GM23248 (cell line): ENCODE measurements at places on chromosomes 2 and 18. TPM values are rescaled to one million over a fixed set of nuclear protein-coding genes. Genes with fewer than 3 reads are reported as not detected.

GNAL gene
- total RNA-seq, result 0.25 and 3.0 TPM in 2 replicates

- no peaks in the 10 kb centered on the region for H3K27me3 ChIP-seq
- no peak overlapping the region for H3K4me3 ChIP-seq
- DNase-seq, result no peak
- H3K36me3 ChIP-seq, result no peaks in the 10 kb centered on the region
These were observed 148.0 kb upstream of the KCTD1 start for GRCh38 chr18:26696308-26696707.

- no peaks in the 10 kb centered on the region for H3K36me3 ChIP-seq
- no peaks in the 10 kb centered on the region for H3K27me3 ChIP-seq
- no peak overlapping the region for H3K4me3 ChIP-seq
- DNase-seq, result no peak
These were observed 25.6 kb downstream of the BCL2 start for GRCh38 chr18:63293935-63294334.

- H3K4me3 ChIP-seq, result no peak overlapping the region
- no peaks in the 10 kb centered on the region for H3K27me3 ChIP-seq
- no peak overlapping the region for H3K27ac ChIP-seq
- DNase-seq, result no peak
- peaks cover 12% of the 10 kb centered on the region; the same call in 1 of the 2 replicates for H3K4me1 ChIP-seq
These were observed 148.1 kb downstream of the SLC8A1 start for GRCh38 chr2:40303746-40304145.

DOK1 gene
- 32.2 and 40.3 TPM in 2 replicates for total RNA-seq

FN1 gene
- 33,406 and 36,331 TPM in 2 replicates for total RNA-seq

GRCh38 chr2:73855526-73855925, 26.8 kb downstream of the STAMBP start:
- H3K27me3 ChIP-seq, result no peaks in the 10 kb centered on the region
- no peak overlapping the region for H3K4me3 ChIP-seq
- H3K4me1 ChIP-seq, result peaks cover 32% of the 10 kb centered on the region
- DNase-seq, result peak; percentile 19

DNA sequence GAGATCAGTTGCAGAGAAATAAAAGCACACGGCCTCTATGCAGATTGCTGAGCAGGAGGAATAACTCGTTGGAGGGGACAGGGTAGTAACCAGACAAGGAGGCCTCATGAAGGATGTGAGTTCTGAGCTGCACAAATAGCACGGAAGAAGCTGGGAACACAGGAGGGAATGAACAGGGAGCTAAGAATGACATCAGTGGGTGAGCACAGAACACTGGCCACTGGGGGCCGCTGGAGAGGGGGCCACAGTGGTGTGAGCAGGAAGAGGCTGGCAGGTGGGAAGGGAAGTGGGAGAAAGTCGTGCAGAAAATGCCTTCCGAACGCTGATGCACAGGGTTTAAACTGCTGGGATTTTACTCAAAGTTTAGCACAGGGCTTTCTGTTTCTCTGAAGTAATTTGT, 61.0 kb downstream of the ZAP70 start:
- H3K27me3 ChIP-seq, result no peaks in the 10 kb centered on the region
- no peak overlapping the region for H3K4me3 ChIP-seq
- H3K36me3 ChIP-seq, result no peaks in the 10 kb centered on the region
- peak; percentile 36 for DNase-seq

DNA sequence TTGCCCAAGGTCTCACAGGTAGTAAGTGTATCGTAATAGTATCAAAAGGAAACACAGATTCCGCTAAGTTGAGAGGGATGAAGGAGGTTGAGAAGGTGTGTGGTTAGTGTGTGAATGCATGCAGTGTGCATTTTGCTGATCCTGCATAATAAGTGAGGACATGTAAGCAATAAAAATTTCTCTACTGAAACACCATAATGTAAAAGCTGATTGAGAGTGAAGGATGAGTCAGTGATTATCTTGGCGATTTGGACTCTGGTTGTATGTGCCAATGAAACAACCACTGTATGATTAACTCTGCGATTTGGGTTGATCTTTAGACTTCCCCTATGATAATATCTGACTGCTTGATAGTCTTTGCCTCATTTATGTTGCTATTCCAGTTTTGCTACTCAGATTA, 16.7 kb upstream of the ADGRF3 start:
- peak; percentile 57 for DNase-seq
- H3K27me3 ChIP-seq, result no peaks in the 10 kb centered on the region
- 0 out of 2 replicates have a peak, but pooled peaks cover 7% of the 10 kb centered on the region for H3K4me1 ChIP-seq

GRCh38 chr2:129460299-129461198, 518.9 kb upstream of the RAB6C start:
- no peaks in the 10 kb centered on the region for H3K27me3 ChIP-seq
- DNase-seq, result no peak
- no peak overlapping the region for H3K4me3 ChIP-seq
- H3K27ac ChIP-seq, result no peak overlapping the region

EDAR gene
- not detected in 2 replicates for total RNA-seq

- H3K27ac ChIP-seq, result no peak overlapping the region
- no peaks in the 10 kb centered on the region for H3K36me3 ChIP-seq
- no peak overlapping the region for H3K4me3 ChIP-seq
- no peak for DNase-seq
These were observed 47.1 kb downstream of the SLC4A1AP start for GRCh38 chr2:27710640-27711430.

DNA sequence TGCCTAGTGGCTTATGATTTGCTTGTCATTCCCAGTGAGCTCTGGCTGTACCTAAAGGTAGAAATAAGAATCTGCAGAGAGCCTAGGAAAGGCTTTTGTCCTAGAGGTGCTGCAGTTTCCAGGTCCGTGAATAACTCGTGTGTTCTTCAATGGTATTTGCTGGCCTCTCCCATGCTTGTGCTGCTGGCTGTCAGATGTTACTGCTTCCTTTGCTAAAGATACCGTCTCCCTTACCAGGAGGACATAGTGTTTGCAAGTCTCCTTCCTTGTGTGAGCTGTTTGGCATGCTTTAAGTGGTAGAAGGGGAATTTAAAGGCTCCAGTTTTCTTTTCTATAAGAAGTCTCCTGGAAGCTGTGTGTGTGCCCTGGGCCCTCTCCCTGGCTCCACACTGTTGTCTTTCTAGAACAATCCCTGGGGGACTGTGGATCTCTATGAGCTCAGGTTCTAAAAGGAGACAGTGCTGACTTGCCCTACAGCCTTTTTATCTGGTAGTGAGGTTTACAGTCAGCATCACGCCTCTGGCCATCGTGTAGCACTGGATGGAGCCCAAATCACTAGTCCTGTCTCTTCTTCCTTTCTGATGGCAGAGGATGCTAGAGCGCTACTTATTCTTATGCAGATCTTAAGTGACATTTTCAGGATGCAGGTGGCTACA, 65.8 kb downstream of the RNF144A start:
- H3K4me1 ChIP-seq, result no peaks in the 10 kb centered on the region
- no peak overlapping the region for H3K27ac ChIP-seq
- no peak overlapping the region for H3K4me3 ChIP-seq
- no peak for DNase-seq

GRCh38 chr18:70398076-70398475, 109.2 kb downstream of the SOCS6 start:
- H3K36me3 ChIP-seq, result no peaks in the 10 kb centered on the region
- no peak for DNase-seq
- H3K4me3 ChIP-seq, result no peak overlapping the region
- H3K27ac ChIP-seq, result peak overlapping the region; percentile 69
- H3K4me1 ChIP-seq, result peaks cover 23% of the 10 kb centered on the region
